Stimulated activated CD8-positive, alpha-beta memory T cell treated with anti-CD3 and anti-CD28 coated beads, Interleukin-12 subunit alpha, Interleukin-12 subunit beta, amount 100 ng/mL, for 1 hour (primary cell): ENCODE measurements at places on chromosomes 6 and 20.

GRCh38 chr6:26473429-26473757 lies 15.6 kb downstream of the BTN2A1 start:
- DNase-seq: no peak

- DNase-seq: no peak
These were observed 91.5 kb downstream of the RIMS1 start for GRCh38 chr6:71977884-71978283.

DNA sequence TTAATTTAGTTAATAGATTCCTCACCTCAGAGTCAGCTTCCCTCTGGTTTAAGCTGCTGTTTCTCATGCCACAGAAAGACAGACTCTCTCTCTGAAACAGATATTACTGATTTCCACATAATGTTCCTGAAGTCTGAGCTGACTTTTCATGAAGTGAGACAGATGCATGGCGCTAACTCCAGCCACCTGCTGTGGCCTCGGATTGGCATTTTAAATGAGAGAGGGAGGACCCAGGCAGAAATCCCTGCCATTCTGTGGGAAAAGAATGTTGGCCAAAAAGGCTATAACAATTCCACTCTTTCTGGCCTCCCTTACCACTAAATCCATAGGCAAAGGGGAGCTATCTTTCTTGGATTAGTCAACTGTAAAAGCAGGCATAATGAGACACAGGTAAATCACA lies 354.1 kb upstream of the CDH4 start:
- DNase-seq: no peak

GRCh38 chr6:142878407-142878806 lies 66.6 kb downstream of the HIVEP2 start:
- no peak for DNase-seq

DNA sequence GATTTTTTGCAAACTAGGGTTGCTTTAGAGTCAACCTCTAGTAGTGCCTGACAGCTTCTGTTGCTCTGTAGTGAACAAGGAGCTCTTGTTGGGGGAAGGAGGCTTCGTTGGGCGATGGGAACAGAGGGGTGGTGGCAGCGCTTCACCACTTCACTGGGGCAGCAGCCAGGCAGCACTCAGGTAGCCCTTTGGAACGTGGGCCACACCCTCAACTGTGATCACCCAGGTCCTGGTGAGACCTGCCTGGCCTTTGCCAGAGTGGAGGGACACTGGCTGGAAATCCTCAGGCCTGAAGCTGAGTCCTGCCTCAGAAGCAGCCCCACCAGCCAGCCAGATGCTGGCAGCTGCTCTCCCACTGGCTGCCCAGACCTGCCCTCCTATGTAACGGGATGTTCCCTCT lies 10.4 kb upstream of the EDN3 start:
- DNase-seq: no peak
